Activated CD4-positive, alpha-beta T cell treated with anti-CD3 and anti-CD28 coated beads, Interleukin-2, amount 10 ng/mL, durations not matched to agents 7 days and 5 days (primary cell): ENCODE measurements at places on chromosomes 13 and 19. TPM values are rescaled to one million over a fixed set of nuclear protein-coding genes. Genes with fewer than 3 reads are reported as not detected.
A peak's percentile ranks its signal among the peaks of the same experiment; 100 is the strongest.

- peaks cover 31% of the 10 kb centered on the region for H3K4me1 ChIP-seq
- no peak overlapping the region for H3K27ac ChIP-seq
- DNase-seq = peak; percentile 10
- H3K36me3 ChIP-seq = no peaks in the 10 kb centered on the region
These were observed 1.8 kb downstream of the FGF14 start for GRCh38 chr13:102399791-102400674.

The LRRC25 gene
- total RNA-seq = not detected

DNA sequence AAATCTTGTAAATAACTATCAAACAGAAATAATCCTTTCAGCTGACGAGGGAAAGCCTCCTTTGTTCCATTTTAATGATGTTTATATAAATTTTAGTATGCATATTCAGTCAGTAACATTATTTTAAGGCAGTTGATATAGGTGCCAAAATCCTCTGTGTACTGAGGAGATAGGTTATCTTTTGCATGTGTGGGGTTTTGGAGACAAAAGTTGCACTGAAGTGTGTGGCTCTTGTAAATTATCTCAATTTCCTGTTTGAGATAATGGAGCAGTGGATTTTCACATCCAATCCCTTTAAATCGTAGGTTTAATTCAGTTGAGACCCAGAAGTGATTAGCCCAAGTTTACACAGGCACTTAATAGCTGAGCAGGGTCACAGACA lies 106.6 kb downstream of the RGCC start:
- H3K36me3 ChIP-seq = peaks cover 6% of the 10 kb centered on the region
- H3K27ac ChIP-seq = no peak overlapping the region
- DNase-seq = no peak
- H3K27me3 ChIP-seq = no peaks in the 10 kb centered on the region

DNA sequence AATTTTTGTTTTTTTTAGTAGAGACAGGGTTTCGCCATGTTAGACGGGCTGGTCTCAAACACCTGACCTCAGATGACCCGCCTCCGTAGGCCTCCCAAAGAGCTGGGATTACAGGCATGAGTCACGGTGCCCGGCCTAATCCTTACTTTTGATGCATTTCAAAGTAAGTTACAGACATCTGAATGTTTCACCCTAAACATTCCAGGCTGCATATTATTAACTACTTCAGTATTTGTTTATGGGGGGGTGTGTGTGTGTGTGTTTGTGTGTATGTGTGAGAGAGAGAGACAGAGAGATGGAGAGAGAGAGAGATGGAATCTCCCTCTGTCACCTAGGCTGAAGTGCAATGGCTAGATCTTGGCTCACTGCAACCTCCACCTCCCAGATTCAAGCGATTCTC lies 13.1 kb downstream of the SULT2B1 start:
- H3K36me3 ChIP-seq = no peaks in the 10 kb centered on the region
- peaks cover 4% of the 10 kb centered on the region for H3K27me3 ChIP-seq
- H3K4me3 ChIP-seq = no peak overlapping the region

The SIGLEC9 gene
- 0.27 TPM for total RNA-seq

- H3K4me3 ChIP-seq = no peak overlapping the region
- H3K27me3 ChIP-seq = no peaks in the 10 kb centered on the region
- peaks cover 25% of the 10 kb centered on the region for H3K36me3 ChIP-seq
- no peak overlapping the region for H3K27ac ChIP-seq
- H3K4me1 ChIP-seq = peaks cover 34% of the 10 kb centered on the region
These were observed 10.4 kb upstream of the DOCK9 start for GRCh38 chr13:98988277-98988676.

DNA sequence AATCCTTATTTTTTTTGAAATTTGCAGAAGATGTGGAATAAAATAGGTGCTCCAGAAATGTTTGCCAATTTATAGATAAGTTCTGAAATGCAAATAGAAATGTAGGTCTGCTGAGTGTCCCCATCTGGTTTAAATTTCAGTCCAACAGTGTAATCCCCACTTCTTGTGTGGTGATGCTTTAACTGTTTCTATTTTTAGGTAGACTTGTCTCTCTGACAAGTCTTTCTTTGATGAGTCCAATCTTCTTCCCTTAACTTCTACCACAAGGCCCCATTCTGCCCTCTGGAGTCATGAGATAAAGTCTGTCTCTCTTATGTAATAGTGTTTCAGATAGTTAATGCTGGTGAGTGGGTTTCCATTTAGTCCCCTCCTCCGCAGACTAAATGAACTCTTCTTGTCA lies 390.4 kb downstream of the RFC3 start:
- H3K27me3 ChIP-seq = no peaks in the 10 kb centered on the region
- DNase-seq = no peak
- no peak overlapping the region for H3K4me3 ChIP-seq
